ENCODE measurements at places on chromosomes 11 and 22. TPM values are rescaled to one million over a fixed set of nuclear protein-coding genes. Genes with fewer than 3 reads are reported as not detected.
A peak's percentile ranks its signal among the peaks of the same experiment; 100 is the strongest.

- DNase-seq: peak; percentile 20
Observed at GRCh38 chr11:45949992-45950407, 27.5 kb downstream of the LARGE2 start.

The OR5P2 gene
- total RNA-seq: not detected

DNA sequence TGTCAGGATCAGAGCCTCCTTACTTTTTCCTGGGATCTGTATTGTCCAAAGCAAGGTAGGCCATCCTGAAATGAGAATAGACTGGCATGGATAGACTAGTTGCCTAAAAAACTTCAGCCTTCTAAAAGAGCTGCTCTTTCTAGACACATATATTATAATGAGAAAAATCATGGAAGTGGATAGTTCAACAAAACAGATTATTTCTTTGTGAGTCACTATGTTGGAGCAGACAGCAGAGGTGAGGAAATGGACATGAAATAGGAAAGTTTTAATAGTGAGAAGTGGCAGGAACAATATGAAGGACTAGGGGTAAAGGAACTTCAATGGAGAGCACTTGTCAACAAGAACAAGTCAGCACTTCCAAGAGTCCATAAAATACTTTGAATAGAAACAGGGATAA is 101.9 kb upstream of the ANO3 start:
- peak; percentile 39 for DNase-seq

The ATG2A gene
- 12.4 TPM for total RNA-seq

GRCh38 chr11:126578021-126578420 is 222.5 kb downstream of the ST3GAL4 start:
- no peak for DNase-seq

DNA sequence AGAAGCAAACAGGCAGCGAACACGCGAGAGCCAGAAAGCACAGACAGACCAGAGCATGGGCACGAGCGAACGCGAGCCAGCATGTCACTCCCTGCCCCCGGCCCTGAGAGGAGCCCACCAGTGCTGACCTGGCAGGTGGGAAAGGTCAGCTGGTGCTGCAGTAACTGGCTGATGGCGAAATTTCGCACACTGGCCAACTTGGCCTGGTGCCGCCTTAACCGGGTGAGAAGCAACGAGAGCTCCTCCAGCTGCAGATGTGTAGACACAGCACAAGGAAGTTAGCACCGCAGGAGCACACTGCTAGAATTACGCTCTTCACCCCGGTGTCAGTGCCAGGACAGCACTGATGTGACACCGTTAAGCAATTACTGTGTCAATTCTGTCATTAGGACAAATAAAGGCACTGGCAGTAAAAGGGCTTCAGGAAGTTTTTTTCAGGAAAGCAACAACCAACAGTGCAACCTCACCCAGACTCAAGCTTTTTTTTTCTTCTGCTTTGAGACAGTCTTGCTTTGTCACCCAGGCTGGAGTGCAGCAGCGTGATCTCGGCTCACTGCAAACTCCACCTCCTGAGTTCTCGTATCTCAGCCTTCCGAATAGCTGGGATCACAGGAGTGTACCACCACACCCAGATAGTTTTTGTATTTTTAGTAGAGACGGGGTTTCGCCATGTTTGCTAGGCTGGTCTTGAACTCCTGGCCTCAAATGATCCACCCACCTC is 76.8 kb downstream of the C11orf58 start:
- peak; percentile 76 for DNase-seq

The FAM227A gene
- 0.13 TPM for total RNA-seq

- peak; percentile 18 for DNase-seq
Observed at GRCh38 chr11:64620381-64620971, 29.5 kb downstream of the SLC22A12 start.

- peak; percentile 69 for DNase-seq
Observed at GRCh38 chr22:50304528-50305392, 2.7 kb downstream of the PLXNB2 start.

DNA sequence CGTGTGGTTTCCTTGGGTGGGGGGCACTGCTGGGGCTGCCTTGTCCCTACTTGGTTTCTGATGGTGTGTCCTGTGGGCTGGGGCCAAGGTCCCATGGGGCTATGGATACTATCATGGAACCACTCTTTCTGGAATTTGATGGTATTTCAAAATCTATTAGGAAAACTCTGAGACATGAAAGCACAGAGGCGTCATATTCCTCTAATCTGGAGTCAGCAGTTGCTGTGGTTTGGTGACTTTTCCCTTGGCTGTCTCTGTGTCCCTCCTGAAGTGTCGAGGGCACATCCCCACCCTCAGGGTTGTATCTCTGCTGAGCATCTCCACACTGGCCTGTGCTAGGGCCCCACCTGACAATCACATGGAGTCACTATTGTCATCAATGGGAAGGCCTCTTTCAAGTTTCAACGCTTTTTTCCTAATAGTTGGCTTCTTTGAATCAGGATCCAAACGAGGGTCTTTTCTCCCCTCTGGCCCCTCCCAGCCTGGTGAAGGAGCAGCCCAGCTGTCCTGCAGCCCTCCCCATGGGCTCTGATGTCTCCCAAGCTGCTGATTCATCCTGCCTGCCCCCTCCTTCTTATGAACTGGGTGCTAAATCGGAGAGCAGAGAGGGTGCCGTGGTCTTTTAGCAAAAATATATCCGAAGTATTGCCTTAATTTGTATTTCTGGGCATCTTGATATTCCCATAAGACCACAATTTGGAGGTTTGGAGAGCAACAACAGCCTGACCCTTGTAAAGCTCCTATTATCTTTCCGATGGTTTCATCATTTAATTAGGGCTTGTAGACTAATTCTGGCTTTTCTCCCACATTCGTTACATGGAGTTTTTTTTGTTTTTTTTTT is 38.5 kb downstream of the MED15 start:
- DNase-seq: no peak

The ST14 gene
- not detected for total RNA-seq

Measured in GM23248 (cell line).